Cardiac septum (tissue), 1 donor: ENCODE measurements at places on chromosomes 2 and 18. TPM values are rescaled to one million over a fixed set of nuclear protein-coding genes. Genes with fewer than 3 reads are reported as not detected.

CNGA3 gene
- total RNA-seq: not detected

DNA sequence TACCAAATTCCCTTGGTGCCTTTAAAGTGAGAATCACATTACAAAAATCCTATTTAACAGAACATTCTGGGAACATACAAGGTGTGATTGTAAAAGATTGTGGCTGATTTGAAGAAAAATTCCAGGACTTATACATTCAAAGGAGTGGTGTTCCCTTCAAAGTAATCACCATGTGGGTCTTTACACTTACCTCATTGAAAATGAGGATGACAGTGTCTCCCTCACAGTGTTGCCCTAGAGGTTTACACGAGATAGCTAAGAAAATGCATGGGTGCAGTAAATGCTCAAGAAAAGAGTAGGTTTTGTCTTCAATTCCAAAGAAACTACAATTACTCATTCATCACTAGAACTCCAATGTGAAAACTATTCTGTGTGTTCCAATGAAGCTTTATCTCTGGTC lies 331.5 kb downstream of the SLC4A3 start:
- no peak for DNase-seq

GRCh38 chr2:9692456-9693195 lies 61.8 kb upstream of the YWHAQ start:
- DNase-seq: no peak

- DNase-seq: no peak
These were observed 685.2 kb downstream of the DCC start for GRCh38 chr18:53025247-53025646.

DNA sequence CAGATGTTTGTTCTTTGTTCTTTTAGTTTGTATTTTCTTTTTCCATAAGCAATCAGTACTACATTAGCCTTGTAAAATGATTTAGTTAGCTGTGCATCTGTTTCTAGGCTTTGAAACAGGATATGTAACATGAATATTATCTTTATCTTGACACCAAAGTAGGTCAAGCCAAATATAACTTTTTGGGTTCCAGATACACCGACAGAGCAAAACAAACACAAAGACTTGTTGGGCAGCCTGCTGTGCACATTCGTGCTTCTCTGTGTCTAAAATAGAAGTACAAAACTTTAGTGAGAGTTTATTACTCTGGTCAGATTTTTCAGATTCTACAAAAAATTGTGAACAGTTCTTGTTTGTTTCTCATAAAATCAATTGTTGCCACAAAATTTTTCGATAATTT lies 1059.3 kb upstream of the GYPC start:
- no peak for DNase-seq

DNA sequence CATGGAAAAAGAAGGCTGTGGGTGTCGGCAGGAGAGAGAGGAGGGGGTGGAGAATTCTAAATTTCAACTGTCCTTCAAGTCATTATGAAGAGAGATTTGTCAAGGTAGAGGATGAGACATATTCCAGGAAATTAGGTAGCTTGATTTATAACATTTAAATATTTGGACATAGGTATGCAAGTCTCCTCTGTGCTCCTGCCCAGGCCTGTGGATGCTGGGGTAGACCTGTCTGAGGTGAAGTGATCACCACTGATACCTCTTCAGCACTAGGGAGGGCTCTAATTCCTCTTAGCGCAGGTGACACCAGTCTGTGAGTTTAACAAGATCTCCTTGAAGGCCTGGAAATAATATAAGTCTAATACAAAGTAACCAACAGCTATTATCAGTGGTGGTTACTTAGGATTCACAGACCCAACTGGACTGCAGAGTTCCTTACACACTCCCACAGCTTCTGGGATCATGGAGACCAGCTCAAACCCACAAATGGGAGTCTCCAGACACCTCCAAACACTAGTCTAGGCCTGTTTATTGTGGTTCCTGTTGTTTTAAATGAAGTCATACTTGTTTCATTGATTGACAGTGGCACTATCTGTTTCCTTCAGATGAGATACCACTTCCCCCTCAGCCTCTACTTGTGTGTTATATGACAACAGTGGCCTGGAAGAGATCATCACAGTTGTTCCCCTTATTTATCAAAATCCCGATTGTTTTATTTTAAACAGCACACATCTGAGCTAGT lies 104.1 kb upstream of the ITPRID2 start:
- DNase-seq: no peak

- DNase-seq: no peak
These were observed 63.4 kb upstream of the ZEB2 start for GRCh38 chr2:144583381-144583729.

DNA sequence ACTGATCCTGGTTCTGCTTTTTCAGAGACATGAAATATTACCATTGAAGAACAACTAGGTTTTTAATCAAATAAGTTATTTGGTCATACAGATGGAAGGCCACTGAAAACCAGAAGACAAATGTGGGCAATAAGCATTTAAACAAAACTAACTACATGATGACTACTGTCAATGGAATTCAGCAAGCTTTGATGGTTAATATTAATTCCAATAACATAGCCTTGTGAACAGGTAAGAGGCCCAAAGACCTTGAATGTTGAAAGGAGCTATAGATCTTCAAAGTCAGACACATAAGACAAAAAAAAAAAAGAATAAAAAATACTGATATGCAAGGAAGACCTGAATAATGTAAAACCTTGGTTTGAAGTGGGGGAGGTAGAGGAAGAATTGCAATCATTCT lies 1955.6 kb upstream of the CELF4 start:
- DNase-seq: no peak

DNA sequence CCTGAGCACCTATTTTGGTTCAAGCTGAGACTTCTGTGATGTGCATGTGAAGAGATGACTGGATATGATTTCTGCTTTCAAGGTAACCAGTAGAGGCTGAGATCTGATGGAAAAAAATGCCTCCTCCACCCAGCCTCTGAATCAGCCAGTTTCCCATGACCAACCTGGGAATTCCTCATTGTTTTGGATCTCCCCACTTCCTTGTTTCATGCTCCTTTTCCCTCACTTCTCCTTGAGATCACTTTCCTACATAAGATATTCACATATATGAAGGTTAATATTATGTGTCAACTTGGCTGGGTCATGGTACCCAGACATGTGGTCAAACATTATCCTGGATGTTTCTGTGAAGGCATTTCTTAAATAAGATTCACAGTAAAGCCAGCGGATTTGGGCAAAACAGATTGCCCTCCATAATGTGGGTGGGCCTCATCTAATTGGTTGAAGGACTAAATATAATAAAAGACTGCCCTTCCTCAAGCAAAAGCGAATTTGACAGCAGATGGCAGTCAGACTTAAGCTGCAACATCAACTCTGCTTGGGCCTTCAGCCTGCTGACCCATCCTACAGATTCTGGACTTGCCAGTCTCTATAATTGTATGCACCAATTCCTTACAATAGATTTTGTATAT lies 379.4 kb downstream of the TNS1 start:
- no peak for DNase-seq

- DNase-seq: no peak
These were observed 86.0 kb downstream of the TTC32 start for GRCh38 chr2:19815746-19816145.

ZSWIM2 gene
- total RNA-seq: not detected

DNA sequence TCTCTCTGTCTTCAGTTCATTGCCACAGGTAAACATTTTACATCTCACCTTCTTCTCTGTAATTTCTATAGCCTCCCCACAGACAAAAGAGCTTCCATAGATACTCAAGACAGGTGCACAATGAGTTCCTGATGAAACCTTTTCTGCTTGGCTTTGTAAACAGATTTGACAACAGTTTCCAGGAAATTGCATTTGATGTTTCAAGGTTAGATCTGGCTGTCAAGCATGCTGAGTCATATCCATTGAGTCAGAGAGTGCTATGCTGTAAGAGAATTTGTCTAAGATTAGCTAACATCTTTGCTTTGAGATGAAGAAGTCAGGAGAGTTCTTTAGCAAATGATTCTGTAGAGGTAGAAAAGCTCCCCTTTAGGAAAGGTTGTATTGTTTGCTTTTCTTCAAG lies 40.6 kb upstream of the MAP2 start:
- no peak for DNase-seq

DNA sequence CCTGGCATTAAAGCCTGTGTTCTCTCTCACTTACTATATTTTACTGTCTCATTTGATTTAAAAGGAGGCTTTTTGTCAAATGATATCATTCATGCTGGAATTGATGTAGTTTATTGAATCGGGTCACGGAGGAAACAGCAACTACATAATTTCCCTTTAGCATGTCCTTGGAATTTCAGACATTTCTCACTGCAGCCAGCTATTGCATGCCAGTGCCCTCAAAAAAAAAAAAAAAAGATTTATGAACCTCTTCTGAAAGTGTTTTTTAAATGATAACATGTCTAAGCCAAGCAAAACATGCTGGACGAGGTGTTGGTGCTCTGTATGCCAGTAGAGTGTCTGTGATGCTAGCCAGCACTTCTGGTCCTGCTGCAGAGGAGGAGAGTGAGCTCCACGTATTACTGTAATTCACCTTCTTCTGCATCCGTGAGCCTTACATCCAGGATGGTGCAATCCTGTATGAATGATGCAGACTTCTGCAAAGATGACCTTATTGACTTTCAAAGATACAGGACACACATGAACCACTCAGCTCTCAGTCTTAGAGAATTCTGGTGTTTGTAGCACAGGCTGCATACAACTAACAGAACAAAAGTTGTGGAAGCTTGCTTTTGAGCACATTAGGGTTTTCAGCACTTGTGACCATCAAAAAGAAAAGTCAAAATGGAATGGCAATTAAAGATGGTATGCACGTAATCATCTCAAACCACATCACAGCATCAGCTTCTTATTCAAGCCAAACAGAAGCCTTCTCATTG lies 31.1 kb downstream of the UGP2 start:
- no peak for DNase-seq

GRCh38 chr2:224031358-224031970 lies 7.6 kb downstream of the SERPINE2 start:
- DNase-seq: no peak

- DNase-seq: no peak
These were observed 784 bp downstream of the WDR33 start for GRCh38 chr2:127810156-127810618.

RTP5 gene
- total RNA-seq: 0.08 TPM

DNA sequence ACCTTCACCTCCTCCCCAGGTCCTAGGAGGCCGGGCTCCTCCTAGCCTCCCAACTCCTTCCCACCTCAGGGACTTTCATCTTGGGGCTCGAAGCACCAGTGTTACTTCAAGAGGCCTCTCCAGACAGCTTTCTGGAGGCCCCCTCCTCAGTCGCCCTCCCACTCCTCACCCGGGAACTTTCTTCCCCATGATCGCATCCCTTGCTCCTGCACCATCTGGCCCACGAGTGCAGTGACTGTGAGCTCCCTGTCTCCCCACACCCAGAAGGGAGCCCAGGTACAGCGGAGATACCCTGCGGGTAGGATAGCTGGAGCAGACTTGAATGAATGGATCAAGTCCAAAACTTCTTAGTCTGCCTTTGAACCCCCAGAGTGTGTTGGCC lies 6.1 kb downstream of the ERFE start:
- DNase-seq: no peak

DNA sequence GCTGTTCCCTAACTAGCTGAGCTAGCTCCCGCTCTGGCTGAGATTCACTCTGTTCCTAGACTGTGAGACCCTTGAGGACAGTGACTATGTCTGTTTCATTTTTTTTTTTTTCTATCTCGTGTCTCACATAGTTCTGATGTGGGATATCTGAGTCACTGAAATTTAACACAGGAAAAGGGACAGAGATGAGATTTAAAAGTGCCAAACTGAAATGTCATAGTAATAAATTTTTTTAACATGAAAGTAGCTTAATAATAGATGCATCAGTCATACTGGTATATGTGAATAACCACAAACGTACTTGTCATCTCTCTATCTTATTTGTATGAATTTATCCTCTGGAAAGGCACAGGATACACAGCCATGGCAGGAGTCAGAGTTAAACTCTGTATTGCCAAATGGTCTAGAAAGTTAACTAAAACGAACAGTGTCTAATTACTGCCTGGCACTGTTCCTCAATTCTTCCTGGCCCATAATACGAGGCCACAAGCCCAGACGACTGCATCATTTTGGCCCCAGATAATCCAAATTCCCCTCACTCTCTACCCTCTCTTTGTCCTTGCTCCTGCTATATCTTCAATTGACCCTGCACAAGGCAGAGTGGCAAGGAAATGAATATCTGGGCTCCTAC lies 87.5 kb downstream of the SATB2 start:
- no peak for DNase-seq

GRCh38 chr18:5768454-5768853 lies 126.9 kb downstream of the TMEM200C start:
- DNase-seq: no peak

FOXD4L1 gene
- not detected for total RNA-seq

DNA sequence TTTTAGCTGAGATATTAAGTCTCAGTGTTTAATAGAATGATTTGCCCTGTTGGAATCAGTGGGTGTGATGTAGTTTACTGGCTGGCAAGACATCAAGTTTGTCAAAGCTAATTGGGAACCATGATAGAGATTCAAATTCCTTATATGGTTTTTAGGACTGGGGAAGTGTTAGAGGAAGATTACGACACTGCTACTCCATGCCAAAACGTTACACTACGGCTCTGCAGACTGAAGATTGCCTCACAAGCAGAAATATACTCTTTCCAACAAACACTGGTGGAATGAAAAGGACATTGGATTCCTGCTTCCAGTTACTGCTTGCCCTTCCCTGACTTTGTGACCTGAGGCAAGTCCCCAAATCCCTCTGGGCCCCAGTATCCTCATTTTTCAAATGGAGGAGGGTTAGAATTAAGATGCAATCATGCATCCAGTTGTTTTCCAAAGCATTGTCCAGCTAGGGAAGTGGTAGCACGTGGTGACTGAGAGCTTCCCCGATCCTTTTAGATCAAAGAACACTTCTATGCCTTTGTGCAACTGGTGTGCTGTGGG lies 147.6 kb downstream of the CDC42EP3 start:
- DNase-seq: no peak

DNA sequence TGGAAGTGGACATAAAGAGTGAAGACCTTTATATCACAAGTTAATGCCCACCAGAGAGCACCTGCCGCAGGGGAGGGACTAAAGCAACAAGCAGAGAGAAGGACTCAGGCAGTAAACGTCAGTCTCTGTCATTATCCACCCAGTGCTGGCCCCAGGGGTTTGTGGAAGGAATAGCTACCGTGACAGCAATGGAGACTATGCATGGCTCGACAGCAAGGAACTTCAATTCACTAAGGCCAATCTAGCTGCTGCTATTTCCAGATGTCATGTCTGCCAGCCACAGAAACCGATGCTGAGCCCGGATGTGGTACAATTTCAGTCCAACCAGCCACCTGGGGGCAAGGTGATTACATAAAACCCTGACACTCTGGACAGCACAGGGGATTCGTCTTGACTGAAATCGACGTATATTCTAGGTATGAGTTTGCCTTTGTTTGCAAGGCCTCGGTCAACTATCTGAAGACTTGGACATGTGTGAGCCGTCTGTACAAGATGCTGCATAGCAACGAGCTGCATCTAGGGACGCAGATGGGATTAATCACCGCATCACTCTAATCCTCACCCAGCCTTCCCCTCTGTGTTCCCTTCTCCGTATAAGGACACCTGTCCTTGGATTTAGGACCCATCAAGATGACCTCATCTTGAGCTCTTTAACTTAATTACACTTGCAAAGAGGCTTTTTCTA lies 154.1 kb upstream of the SH3BP4 start:
- DNase-seq: no peak
